ENCODE measurements at places on chromosomes 1 and 21.
A peak's percentile ranks its signal among the peaks of the same experiment; 100 is the strongest.

GRCh38 chr1:40820911-40821693 is 37.5 kb downstream of the KCNQ4 start:
- DNase-seq = no peak

DNA sequence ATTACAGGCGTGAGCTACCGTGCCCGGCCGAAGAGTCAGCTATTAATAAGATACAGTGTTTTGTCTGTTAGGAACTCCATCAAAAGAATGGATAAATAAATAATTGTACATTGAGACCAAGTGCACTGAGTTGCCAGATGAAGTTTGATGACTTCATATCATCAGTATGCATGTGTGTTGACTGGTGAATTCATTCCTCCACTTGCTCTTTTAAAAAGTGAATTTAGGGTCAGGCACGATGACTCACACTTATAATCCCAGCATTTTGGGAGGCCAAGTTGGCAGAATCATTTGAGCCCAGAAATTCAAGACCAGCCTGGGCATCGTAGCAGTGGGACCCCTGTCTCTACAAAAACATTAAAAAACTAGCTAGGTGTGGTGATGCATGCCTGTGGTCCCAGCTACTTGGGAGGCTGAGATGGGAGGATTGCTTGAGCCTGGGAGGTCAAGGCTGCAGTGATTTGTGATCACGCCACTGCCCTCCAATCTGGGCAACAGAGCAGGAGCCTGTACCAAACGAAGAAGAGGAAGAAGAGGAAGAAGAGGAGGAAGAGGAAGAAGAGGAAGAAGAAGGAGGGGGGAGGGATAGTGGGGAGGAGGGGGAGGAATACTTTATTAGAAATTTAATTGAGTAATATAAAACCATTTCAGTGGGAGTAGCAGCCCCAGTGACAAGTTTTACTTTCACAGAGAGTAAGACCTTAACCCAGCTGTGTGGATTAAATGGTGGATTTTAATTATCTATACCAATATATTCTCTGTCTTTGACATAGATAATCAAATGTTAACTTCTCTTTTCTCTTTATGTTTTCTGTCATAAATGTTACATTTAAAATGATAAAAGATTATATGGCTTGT is 74.9 kb downstream of the CCDC18 start:
- DNase-seq = peak; percentile 76

GRCh38 chr1:221655766-221656305 is 86.1 kb downstream of the DUSP10 start:
- no peak for DNase-seq

GRCh38 chr1:207866471-207867135 is 44.3 kb downstream of the CD34 start:
- no peak for DNase-seq

DNA sequence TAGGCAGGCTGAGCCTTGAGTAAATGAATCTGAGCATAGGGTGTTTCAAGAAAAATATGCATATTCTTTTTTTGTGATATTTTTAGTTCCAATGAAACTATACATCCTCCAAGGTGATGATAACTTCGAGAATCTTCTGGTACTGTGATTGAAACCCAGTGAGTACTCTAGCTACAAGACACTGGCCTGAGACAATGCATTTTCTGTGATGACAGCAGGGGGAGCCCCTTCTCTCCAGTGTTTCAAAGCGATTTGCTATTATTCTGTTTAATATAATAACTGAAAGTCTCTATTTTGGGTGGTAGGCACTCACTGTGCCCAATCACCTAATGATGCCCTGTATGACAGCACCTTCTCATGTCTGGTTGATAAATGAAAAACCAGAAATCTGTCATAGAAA is 12.1 kb downstream of the IRF2BP2 start:
- DNase-seq = peak; percentile 57

DNA sequence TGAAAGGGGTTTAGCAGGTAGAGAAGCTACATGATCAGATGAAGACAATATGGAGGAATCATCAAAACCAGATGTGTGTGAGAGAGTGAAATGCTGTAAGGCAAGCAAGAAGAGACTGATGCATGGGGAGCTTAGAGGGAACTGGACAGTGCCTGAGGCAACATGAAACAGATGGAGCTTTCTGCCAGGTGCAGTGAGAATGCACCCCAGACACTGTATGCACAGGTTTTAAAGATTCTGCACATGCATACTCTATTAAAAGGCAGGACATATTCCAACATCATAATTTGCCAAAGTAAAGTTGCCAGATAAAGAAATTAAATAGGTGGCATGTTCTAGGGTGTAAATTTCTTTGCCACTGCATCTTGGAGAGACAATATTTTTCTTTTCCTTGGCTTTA is 200.1 kb downstream of the AMY1C start:
- no peak for DNase-seq

DNA sequence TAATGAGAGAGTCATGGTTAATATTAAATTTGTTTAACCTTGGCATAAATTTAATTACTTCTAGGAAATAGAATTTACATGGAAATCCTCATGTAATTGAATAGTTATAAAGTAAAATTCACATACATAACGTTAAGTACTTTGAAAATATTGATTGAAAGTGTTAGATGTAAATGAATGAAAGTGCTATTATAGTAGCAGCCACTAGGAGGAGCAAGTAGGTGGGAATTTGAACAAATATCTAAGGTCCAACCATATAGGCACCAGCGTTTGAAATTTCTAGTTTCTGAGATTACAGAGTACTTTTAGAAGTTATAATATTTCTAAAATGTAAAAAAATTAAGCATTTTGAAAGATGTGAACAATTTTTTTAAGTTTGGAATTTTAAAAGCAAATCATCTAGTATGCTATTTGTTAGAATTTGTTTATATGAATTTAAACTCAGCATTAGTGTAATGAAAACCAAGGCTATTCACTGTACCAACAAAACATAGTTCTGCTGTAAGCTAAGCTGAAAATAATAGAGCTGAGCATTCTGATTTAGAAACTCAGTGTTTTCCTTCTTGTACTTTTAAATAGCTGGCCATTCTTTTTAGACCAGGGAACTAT is 3.3 kb downstream of the B3GALT2 start:
- DNase-seq = peak; percentile 58

DNA sequence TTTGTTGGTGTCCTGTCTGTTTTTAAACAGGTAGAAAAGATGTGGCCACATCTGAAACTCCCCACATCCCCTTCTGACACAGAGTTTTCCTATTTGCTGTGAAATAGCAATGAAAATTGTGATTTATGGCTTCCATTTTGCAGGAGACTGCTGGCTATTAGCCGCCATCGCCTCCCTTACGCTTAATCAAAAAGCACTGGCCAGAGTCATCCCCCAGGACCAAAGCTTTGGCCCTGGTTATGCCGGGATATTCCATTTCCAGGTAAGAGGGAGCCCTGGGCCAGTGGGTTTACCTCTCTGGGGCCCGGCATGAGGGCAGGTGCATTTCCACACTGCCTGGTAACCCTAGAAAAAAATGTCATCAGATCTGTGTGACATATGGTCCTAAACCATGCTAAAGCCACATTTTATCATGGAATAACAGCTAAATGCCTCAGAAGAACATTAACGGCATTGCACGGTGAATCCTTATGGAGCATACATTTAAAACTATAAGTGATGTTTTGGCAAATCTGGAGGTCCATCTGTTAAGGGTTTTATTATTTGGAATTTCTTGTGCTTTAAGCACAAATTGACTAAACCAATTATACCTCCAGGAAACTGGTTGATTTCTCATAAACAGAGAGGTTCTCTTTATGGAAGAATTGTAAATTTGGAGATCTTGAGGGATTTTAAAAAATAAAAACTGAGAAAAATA is 12.3 kb downstream of the CAPN9 start:
- DNase-seq = no peak

DNA sequence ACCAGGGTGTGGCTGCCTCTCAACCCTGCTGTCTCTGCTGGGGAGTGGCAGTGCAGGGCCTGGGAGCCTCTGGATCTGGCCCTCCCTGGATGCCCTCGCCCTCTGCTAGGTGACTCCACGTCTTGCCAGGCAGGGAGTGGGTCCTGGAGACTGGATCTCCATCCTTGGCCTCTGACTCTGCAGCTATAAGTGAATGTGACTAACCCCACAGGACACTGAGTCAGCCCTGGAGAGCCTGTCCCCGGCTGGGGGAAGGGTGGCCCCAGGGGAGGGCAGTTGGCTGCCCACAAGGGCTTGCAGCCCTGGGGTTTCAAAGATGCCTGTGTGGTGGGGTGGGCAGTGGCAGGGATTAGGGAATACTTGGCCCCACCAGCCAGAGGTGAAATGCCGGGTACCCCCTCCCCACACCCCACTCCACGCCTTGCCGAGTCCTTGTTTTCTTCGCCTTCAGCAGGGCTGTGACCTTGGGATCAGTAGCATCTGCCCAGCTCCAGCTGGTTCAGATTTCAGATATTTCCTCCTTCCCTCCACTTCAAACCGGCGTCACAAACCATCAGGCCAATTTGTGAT is 1.9 kb upstream of the MYBPH start:
- peak; percentile 79 for DNase-seq

DNA sequence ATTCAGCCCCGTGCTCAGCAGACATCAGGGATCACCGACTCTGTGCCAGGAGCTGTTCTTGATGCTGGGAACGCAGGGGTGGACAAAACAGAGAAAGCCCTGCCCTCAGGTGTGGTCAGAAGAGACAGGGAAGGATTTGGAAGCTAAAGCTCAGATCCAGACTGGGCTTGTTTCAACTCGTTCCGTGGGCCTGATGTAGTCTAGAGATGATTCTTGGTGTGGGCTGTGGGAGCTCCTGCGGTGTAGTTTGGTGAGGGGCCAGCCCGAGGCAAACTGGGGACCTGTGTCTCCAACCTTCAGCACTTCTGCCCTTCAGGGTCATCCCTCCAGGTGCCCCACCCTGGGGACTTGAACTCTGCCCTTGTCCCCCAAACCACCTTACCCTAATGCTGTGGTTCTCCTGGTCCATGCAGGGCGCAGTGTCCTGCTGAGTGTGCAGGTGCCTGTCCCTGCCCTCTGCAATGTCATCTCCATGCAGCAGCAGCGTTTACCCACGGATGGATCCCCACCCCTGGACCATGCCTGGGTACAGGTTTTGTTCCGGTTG is 17.3 kb upstream of the ABCG1 start:
- DNase-seq = no peak

GRCh38 chr1:221161571-221162041 is 282.4 kb downstream of the HLX start:
- no peak for DNase-seq

- peak; percentile 81 for DNase-seq
Measured at GRCh38 chr1:65001231-65001792, 35.0 kb upstream of the JAK1 start.

DNA sequence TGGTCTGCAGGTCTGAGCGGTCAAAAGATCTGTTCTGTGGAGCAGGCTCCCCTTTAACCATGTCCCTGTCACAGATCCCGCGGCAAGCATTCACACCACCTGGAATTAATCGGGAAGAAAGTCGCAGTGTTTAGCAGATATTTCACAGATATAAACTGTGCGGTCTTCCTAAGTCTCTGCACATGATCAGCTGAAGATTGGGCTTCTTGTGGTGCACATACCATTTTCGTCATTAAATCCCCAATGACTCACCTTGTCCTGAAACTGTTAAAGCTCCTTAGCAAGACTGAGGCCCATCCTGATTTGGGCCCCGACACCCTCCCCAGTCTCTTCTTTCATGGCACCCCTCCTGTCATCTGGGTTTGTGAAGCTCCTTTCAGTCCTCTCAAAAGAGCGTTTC is 158.8 kb downstream of the KIF26B start:
- no peak for DNase-seq

DNA sequence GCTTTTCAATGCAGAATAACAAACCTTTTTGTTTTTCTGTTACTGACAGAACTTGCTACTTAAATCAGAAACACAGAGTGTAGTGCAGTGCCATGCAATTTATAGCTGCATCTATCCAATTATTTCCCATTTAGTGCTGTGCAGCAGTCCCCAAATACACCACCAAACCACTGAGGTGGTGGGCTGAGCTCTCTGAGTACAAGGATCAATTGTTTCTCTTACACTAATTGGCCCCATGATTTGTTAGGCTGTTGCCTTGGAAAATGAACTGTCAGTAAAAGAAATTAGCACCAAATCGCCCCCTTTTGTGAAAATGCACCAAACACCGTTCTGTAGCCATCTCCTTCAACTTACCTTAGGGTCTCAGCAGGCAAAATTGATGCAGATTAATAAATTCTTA is 118.9 kb upstream of the C8B start:
- no peak for DNase-seq

- DNase-seq = no peak
Measured at GRCh38 chr1:26779098-26779668, 8.6 kb upstream of the PIGV start.

DNA sequence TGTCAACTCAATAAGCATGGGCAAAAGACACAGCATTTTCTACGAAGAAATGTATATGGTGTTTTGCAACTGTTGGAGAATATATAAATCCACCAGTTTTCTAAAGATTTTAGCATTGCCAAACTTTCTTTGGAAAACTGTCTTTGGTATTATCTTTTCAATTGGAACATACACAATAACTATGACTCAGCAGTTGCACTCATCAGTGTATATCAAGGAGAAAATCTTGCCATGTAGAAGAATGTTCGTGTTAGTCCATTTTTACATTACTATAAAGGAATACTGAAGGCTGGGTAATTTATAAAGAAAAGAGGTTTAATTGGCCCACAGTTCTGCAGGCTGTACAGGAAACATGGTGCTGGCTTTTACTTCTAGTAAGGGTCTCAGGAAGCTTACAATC is 41.1 kb downstream of the PRKAA2 start:
- DNase-seq = peak; percentile 22

GRCh38 chr1:152777510-152778137 is 2.7 kb downstream of the LCE1F start:
- peak; percentile 6 for DNase-seq

GRCh38 chr1:32309960-32310359 is 18.1 kb downstream of the HDAC1 start:
- DNase-seq = no peak

DNA sequence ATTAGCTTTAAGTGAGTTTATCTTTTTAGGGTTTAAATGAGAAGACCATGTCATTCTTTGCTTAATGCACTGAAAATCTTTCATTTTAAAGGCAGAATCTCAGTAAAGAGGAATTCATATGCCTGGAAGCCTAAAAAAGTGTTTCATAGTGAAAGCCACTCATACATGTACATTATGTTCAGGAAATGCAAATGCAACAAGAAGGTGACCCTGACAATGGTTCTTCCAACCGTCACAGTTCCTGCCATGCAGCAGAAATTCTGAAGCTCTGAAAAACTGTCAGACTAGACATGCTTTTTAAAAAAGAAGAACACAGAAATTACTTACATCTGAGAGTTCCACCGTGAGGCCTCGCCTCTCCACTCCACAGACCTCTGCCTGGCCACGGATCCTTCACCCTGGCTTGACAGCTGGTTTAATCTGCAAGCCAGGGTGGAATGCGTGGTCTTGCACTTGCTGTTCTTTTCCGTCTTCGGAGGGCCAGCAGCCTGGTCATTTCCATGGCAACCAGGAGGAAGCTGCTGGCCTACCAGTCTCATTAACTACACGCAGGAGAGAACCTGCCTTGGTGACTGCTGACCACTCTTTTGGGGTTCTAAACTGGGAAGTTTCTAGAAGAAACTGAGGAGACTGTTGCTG is 41.8 kb upstream of the PAXBP1 start:
- DNase-seq = no peak

- DNase-seq = no peak
Measured at GRCh38 chr1:232207073-232207866, 422.7 kb downstream of the SIPA1L2 start.

- peak; percentile 34 for DNase-seq
Measured at GRCh38 chr1:118042501-118042900, 113.0 kb downstream of the WDR3 start.

Data from fibroblast of skin of back (primary cell).